Activated T-helper 9 cell treated with anti-CD3 and anti-CD28 coated beads, Interleukin-2, amount 50 U/mL, for 16 hours (primary cell): ENCODE measurements at places on chromosomes 13 and 19.

DNA sequence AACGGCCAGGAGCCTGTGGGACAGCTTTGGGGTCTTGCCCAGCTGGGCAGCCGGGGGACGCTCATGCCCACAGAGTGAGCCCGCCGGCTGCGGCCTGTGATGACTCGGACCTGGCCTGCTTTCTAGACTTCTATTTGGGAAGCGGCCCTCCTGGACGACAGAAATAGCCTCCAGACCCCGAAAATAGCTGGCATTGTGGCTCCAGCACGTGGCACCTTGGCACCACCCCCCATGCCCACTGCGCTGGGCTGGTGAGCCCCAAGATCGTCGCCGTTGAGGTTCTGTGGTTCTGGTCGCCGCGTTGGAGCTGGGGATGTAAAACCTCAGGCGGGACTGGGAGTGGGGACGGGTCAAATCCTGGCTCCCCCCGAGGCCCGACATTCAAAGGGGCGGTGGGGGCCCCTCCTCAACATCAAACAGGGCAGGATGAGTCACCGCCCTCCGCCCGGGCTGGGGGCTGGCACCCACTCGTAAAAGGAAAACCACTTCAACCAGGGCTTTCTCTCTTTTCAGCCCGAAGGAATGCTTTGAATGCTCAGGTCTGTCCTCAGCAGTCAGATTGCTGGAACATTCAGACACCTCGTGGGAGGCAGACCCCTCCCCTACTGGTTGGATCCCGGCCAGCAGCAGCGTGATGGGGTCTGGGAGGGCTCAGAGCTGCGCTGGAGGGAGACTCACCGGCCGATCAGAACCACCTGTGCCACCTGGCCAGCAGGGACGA is 42.1 kb downstream of the GADD45B start:
- DNase-seq: no peak

DNA sequence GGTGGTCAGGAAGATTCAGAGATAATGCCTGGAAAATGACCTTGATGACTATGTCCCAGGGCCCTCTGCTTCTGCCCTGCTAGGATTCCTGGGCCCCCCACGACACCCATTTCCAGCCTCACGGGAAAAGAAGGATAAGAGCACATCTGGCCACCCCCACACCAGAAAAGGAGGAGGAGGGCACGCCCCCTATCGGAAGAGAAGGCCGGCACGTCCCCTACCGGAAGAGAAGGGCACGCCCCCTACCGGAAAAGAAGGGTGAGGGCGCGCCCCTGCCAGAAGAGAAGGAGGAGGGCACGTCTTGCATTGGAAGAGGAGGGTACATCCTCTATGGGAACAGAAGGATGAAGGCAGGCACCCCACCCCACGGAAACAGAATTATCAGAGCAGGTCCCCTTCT is 84.3 kb downstream of the IER2 start:
- DNase-seq: peak; percentile 40

GRCh38 chr13:91520952-91521351 is 122.5 kb downstream of the GPC5 start:
- no peak for DNase-seq

- DNase-seq: no peak
Measured at GRCh38 chr13:77034881-77035280, 7.9 kb upstream of the FBXL3 start.

- no peak for DNase-seq
Measured at GRCh38 chr13:61110732-61111131, 304.9 kb downstream of the PCDH20 start.

DNA sequence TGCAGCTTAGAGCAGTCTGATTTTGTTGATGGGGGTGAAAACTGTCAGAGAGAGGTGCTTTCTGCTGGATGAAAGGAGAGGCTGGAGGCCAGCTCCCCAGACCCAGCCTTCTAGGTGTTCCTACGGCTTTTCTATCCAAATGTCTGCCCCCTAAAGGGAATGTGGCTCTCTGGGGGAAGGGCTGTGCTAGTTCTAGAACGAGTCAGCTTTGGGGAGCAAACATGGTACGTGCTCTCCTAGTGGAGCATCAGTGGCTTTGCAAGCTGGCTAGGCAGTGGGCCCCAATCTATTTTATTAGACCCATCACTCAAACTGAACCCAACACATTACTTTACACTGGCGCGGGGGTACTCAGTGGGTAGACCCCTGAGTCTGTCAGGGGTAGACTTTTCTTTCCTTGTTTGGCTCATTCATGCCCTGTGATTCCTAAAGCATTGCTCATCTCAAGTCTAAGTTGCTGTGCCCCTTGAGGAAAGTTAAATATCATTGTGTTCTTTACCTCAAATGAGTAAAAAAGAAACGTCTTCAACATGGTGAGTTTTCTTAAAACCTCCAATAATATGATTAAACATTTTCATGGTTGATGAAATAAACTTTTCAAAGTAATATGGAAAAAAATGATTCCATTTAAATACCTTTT is 254.9 kb downstream of the DLEU7 start:
- DNase-seq: no peak

DNA sequence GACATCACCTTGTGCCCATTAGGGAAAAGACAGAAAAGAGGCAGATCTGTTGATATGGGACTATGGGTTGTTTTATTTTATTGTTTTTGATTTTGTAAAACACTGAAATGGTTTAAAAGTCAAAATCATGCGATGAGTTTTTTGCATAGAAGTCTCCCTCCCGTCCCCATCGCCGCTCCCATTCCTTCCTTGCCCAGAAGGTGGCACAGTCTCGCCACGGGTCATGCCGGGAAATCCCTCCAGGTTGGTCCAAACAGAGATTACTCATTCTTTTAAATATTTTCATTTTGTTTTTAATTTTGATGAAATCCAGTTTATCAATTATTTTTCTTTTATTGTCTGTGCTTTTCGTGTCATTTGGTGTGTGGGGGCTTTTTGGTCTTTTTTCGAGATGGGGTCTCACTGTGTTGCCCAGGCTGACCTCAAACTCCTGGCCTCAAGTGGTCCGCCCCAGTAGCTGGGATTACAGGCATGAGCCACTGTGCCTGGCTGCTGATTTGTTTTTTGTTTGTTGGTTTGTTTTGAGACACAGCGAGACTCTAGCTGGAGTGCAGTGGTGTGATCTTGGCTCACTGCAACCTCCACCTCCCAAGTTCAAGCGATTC is 9.2 kb downstream of the PGPEP1 start:
- DNase-seq: no peak

DNA sequence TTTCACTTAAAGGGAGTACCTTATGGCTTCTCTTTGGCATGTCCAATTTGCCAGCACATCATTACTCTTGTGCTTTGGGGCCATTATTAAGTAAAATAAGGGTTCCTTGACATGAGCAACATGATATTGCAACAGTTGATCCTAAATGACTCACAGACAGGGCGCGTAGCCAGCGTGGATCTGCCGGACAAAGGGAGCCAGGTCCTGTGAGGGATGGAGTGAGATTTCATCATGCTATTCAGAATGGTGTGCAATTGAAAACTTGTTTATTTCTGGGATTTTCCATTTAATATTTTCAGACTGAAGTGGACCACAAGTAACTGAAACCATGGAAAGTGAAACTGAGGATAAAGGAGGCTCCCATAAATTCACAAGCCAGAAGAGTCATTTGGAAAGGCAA is 48.6 kb upstream of the WASF3 start:
- DNase-seq: no peak

GRCh38 chr13:71240911-71241310 is 626.1 kb downstream of the DACH1 start:
- no peak for DNase-seq

GRCh38 chr13:73057284-73058063 is 1.3 kb upstream of the KLF5 start:
- DNase-seq: no peak

DNA sequence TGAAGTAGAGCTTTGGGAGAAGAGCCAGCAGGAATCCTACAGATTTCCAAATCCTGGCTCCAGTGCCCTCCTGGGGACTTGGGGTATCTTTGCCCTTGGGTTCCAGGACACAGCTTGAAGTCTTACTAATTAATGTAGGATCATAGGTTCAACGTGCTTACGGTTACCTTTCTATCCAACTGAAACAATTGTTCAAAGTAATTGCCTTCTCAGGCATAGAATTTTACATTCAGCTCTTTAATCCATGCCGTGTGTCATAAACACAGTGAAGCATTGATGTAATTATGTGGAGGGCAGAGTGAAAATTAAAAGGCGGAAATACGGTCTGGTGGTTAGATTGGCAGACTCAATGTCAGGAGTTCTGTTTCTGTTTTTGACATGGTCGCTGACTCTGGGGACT is 170.4 kb downstream of the COG6 start:
- DNase-seq: no peak

DNA sequence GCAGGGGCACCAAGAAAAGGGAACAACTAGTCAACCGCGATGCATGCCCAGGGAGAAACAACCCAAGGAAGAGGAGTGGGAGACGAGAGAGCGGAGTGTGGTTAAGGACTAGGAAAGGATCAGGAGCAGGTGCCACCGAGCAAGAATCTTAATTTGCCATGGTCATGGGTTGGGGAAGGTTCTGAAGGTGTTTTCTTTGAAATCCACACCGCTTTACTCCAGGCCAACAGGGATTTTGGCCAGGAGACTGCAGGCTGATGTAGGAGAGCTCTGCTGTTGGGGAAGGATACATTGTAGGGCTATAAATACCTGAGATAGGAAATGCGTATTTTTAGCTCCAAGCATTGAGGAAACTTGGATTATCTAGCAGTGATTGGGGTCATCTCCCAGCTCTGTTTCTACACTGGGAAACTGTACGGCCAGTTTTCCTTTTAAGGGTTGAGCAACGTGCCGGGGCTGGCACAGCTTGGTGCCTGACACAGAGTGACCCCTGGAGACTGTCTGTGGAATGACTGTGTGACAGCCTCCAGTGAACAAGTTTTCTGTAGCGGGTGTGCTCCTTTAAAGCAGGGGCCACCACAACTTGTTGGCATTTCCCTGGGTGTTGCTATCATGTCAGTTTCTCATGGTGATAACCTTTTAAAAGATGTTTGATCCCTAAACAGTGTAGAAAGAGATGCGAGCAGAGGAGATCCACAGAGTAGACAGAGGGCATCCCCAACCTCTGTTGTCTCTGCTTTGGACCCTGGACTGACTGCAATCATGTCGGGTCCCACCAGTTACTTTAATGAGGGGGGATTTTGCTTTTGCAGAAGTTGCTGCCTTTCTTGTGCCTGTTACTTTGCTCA is 34.3 kb downstream of the ZNF536 start:
- no peak for DNase-seq

GRCh38 chr13:23918208-23918607 is 20.9 kb upstream of the C1QTNF9B start:
- DNase-seq: no peak

DNA sequence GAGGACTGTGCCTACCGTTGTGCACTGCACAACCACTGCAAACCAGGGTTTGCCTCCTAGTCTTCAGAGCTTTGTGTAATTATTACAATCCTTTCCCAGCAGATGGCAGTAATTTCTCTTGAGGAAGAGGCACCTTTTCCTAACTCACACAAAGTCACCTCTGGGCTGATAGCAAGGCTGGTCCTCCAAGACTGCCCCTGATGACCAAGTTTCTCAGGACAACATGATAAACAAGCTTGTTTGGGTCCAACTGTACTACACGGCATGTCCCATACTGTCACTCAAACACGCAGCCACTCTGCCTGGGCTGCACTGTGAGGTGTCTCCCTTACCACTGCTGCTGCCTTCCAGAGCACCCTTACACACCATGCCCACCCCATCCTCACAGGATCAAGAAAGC is 39.3 kb downstream of the RFXAP start:
- DNase-seq: no peak

- no peak for DNase-seq
Measured at GRCh38 chr19:35160629-35161433, 6.3 kb downstream of the FXYD5 start.

- DNase-seq: no peak
Measured at GRCh38 chr13:113538689-113539058, 45.9 kb upstream of the TFDP1 start.

DNA sequence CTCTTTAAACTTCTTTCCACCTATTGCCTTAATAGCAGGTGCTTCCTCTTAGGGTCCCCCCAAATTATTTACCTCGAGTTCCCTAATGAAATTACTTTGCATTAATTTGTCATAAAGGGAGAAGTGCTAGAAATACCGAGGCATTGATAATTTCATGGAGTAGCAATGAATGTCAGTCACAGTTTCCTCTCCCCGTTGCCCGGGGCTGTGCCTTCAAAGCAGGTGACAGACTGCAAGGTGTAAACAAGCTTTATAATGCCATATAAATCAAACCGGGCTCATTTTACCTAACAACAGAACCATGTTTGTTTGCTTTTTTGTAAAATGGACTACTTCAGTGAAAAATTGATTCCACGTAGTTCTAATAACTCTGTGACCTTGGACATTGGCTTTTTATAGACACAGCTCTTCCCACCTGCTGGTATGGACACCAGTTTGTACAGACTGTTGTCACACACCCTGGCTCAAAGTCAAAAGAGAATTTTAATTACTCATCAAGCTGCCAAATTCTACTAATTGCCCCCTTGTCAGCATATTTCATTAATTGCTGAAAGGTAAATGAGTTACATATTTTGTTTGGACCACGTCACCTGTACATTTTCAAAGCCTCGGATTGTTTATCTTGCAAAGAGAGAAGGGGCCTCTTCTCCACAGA is 171.1 kb downstream of the STK24 start:
- no peak for DNase-seq

GRCh38 chr13:71156550-71156949 is 710.5 kb downstream of the DACH1 start:
- DNase-seq: no peak
